ENCODE measurements at places on chromosomes 13 and 19.

DNA sequence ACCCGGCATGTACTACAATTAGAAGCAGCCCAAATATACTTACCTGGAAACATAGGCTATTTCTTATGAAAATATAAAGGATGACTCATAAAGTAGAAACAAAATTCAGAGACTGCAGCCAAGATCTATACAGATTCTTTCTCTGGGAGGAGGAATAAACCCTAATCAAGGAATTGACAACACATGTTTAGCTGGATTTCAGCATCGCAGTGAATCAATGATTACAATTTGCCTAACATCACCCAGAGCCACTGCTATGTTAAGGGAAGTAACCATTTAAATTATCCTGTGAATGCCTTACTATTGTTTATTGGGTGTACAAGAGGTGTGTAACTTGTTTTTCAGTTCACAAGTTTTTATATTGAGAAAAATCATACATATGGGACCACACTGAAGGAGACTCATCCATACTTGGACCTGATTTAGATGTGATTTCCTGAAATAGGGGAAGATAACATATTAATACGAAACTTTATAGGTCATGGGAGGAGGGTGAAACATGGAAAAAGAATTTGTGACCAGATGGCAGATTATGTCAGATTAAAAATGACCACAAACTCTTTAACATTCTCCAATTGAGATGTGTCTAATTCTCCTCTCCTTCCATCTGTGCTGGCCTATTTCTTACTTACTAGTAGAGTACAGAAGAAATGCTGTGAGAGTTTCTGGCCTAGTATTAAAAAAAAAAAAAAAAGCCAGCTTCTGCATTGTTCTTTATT is 1168.4 kb downstream of the SLITRK1 start:
- no peak for DNase-seq

DNA sequence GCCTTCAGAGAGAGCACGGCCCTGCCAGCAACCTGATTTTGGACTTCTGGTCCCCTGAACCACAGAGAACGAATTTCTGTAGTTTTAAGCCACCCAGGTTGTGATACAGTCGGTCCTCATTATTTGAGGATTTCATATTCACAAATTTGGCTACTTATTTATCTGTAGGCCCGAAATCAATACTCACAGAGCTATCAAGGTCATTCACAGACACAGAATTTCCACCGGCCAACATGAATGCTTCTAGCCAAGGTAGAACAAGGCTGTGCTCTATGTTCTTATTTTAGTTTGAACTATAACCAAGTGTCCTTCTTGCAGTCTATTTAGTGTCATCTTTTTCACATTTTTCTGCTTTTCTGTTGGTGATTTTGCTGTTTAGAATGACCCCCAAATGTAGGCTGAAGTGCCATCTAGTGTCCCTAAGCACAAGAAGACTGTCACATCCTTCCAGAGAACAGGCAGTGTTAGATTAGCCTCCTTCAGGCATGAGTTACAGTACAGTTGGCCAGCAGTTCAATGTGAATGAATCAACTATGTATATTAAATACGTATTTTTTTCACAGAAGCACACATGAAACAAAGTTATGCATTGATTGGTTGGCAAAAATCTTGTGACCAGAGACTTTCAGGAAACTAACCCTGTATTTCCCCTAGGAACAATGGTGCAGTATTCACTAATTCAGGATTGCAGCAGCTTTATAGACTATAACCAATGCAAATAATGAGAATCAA is 63.5 kb downstream of the C13orf42 start:
- no peak for DNase-seq

DNA sequence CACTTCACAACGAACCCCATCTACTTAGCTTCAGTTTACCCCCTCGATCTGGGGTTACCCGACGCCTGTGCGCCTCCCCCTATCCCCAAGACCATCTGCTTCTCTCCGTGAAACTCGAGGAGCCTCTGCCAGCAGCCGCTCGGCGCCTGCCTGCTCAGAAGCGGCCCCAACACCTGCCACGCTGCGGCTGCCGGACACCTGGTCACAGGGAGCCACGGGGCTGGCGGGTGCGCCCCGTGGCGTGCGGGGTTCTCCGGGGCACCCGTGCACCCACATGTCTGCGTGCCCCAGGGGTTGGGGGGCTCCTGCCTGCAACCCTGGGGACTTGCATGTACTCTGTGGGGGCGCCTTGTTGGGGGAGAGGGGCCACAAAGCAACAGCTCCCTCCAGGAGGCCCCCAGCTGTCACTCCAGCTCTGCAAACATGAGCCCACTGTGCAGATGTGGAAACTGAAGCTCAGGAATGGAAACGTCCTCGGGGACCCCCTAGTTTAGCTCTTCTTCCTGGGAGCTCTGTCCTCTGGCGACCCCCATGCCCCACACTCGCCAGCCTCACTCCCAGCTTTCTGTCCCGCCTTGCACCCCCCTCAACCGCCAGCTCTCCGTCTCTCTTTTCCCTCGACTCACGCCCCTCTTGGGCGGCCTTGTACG is 7.0 kb upstream of the SEMA6B start:
- no peak for DNase-seq

DNA sequence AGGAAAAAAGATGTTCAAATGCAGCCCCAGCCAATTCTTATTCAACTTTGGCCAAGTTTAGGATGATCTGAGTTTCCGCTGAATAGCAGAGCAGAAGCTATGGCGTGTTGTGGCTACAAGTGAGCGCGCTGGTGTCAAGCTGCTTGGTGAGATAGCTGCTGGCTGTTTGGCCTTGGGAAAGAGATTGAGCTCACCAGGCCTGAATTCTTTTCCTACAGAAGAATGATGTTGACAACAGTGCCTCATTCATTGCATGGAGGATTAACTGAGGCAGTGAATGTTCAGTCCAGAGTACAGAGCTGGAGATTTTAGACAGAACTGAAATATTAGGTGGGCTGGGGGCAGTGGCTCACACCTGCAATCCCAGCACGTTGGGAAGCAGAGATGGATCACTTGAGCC is 31.5 kb upstream of the MAP3K10 start:
- no peak for DNase-seq

- DNase-seq: no peak
These were observed 446.0 kb downstream of the PCDH20 start for GRCh38 chr13:60969656-60970055.

DNA sequence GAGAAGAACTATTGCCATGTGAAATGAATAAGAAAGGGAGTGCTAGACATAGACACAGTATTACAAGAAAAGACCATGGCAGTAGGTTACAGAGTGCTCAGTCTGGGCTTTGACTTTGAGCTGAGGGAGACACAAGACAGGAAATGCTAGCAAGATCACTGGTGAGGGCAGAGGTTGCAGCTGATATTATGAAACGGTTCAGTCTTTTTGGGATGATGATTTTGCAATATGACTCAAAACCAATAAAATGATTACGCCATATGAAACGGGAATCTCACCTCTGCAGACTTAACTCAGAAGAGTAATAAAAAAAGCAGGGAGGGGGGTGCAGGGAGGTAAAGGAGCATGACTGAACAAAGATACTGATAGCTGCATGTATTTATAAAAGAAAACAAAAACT is 123.1 kb downstream of the RBM26 start:
- no peak for DNase-seq

DNA sequence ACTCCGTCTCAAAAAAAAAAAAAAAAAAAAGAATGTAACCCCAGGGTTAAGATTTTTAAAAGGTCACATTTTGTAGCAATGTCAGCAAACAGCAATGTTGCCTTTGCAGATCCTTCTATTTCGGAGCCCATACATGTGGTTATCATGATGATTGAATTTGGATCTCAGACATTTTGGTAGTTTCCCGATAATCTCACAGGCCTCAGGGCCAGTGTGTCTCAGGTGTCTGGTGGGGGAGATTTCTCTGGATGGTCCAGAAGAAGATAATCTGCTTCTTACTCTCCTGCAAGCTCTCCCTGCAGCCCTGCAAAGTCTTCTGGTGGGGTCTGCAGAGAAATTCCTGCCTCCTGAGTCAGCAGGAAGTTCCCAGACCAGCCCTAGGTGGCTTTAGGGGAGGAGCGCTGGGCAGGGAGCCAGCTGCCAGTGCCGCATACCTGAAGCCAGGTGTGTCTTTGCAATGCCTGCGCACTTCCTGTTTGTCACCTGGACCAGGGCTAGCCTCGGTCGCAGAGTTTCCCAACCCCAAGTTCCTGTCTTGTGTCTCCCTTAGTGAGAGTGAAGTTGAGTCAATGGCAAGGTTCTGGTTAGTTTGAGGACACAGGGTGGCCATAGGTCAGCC is 1.4 kb downstream of the SH2D3A start:
- DNase-seq: no peak

- peak; percentile 46 for DNase-seq
These were observed 153.9 kb downstream of the DACH1 start for GRCh38 chr13:71712988-71713653.

GRCh38 chr19:5330307-5330720 is 10.3 kb downstream of the PTPRS start:
- DNase-seq: no peak

DNA sequence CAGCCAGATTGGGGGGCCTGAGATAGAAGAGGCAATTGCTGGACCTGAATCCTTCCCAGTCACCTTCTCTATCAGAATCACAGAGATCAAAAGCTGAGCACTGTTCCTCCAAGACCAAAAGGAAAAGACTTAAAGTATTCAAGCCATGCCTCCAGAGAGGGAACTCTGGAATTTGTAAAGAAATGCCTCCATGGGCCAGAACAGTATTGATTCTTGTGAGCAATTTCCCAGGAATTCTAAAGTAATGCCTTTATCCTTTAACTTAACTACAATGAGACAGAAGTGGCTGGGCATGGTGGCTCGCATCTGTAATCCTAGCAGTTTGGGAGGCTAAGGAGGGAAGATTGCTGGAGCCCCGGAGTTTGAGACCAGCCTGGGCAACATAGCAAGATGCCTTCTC is 148.8 kb downstream of the FLT1 start:
- no peak for DNase-seq

DNA sequence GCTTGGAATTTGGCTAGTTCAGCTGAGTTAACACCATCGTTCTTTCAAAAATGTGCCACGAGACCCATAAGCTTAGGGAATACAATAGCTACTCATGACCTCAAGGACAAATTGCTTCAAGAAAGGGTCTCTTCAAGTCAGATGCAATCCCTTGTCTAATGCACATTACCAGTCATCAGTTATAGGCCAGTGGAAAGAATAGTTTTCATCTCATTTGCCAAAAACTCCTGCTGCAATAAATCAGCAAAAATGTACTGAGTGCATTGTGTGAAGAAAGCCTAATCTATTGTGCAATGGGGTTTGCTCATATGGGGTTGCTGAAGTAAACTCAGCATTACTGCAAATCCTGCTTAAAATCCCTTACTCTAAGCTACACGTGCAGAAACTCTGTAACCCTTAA is 208.3 kb upstream of the NBEA start:
- no peak for DNase-seq

- no peak for DNase-seq
These were observed 27.7 kb upstream of the TPM4 start for GRCh38 chr19:16048583-16048982.

GRCh38 chr19:46975011-46975924 is 44.4 kb upstream of the NPAS1 start:
- DNase-seq: no peak

DNA sequence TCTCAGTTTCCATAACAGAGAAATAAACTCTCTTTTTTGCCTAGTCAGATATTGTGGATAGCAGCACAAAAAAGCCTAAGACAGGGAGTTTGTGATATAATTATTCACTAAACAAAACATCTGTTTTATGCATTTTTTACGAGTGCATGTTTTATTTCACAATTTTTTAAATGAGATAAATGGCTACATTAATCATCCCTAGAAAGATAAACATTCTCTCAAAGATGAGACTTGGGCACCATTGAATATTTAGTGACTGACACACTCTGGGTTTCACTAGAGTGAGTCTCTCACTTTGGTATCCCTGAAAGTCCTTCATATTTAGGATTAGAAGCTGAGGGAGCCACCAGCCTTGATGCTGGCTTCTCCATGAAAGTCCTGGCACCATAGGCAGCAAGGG is 74.3 kb upstream of the LRCH1 start:
- no peak for DNase-seq

DNA sequence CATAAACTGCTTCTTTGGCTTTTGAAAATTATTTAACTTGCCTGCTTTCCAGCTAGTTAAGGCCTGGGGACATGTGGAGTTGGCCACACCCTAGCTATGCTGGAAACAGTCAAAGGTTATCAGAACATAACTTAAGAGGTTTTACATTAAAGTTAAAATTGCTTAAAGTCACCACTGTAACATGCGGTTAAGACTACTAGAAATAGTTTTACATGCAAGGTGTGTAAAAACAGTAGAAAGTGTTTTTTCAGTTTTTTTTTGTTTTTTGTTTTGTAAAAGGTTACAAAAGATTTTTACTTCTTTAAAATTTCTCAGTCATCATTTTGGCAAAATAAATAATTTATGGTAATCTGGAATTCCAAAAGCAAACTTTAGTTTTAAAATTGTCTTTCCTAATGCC is 763.1 kb downstream of the UQCRFS1 start:
- DNase-seq: no peak

DNA sequence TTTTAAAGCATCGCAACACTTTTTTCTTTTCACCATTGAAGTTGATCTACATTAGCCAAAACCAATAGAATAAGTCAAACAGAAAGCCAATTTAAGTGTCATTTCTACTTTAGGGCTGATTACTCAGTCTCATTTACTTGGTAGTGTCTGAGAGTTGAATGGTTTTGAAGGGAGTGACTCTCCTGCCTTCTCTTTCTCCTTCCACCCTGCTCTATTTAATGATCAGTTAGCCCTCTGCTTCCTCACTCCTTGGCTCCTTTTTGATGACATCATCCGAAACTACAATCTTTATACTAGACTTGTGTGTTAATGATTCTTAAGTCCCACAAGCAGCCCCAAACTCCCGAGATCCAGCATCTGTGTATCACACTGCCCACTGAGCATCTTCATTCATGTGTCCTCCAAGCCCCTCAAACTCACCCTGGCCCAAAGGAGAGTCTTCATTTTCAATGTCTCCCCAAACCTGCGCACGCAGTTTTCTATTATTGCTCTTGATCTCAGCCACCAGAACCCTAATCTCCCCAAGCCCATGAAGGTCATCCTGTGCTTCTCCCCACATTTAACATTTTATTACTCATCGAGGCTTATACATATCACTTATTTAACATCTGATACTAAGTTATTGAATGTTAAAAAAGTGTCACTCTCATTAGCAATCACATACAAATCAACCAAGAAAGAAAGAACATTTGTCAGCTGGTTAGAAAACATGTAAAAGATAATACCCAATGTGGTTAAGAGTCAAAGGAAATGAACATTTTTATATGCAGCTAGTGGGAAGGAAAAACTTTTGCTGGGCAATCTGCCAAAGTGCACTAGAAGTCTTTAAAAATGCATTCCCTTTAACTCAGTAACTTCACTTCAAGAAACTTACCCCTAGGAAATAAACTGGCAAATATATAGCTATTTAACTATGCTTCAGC is 32.2 kb upstream of the ARGLU1 start:
- DNase-seq: peak; percentile 53

- no peak for DNase-seq
These were observed 1.1 kb upstream of the MISP start for GRCh38 chr19:749811-750210.

GRCh38 chr19:47813304-47813994 is 8.3 kb upstream of the CRX start:
- no peak for DNase-seq

DNA sequence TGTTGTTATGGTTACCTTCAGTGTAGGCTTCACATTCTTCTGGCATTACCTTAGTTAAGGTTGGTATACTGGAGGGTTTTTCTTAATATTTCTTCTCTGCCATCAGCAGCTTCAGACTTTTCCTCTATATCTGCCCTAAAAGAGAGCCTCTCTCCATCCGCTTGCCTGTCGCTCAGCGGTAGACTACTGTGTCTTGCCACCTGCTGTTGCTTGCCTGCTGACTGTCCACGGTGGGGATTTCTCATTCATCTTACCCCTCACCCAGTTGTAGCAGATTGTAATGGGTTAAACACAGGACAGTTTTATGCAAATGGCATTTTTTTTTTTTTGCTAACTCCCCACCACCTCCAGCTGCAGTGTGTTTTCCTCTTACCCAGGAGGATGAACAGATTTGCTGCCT is 577.2 kb downstream of the SLITRK5 start:
- DNase-seq: no peak
